ENCODE measurements at places on chromosomes 6 and 20.

GRCh38 chr6:111524735-111525134, 41.7 kb upstream of the REV3L start:
- peak; percentile 43 for DNase-seq

- peak; percentile 73 for DNase-seq
Measured at GRCh38 chr20:10171864-10172751, 46.5 kb upstream of the SNAP25 start.

DNA sequence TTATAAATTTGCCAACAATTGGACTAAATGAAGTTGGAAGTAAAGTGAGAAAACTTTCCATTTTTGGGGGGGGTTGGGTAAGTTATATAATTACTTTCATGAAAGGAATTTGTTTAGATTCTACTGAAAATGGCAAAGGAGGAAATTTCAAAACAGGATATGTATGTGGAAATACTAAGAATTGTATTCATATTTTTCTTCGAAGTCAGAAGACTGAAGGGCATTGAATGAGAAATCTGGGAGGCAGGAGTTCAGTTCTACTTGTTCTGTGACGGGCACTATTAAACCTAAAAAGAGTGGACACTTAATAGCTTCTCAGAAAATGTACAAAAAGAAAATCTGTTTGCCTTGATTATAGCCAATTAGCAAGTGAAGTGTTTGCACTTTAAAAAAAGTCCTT, 114.7 kb downstream of the PRIM2 start:
- no peak for DNase-seq

GRCh38 chr20:41734506-41734945, 116.3 kb upstream of the CHD6 start:
- peak; percentile 66 for DNase-seq

DNA sequence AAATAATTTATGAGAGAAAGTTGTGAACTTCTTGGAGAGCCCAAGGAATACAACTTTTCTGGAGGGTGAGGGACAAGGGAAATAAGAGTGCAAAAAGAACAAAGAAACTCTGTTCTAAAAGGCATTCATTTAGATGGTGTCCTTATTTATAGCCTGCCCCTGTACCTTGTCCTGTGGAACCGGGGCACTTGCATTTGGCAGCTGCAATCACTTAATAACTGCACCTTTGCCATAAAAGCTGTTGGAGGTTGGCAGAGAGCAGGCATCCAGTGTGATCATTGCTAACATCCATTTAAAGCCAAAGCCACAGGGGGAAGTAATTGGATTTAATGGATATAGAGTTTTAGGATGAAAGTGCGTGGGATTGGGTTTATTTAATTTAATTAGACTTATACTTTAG, 50.8 kb upstream of the SGK1 start:
- no peak for DNase-seq

GRCh38 chr6:149503276-149503675, 18.5 kb upstream of the ZC3H12D start:
- no peak for DNase-seq

DNA sequence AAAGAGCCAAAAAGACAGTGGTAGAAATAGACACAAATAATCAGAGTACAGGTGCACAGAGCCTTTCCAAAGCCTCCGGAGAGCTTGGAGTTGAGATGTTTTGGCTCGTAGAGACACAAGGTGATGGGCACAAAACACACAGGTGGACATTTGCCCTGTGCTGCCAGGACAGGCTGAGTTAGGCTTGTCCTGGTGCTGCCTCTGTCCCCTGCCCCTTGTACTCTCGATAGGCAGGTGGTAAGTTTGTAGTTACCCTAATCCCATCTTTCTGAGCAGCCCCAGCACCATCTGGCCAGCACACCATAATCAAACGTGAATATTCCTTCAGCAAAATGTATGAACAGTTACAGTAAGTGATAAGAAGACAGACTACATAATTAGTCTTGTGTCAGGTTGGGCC, 95.5 kb downstream of the FOXC1 start:
- no peak for DNase-seq

GRCh38 chr6:157436219-157436943, 55.4 kb downstream of the ZDHHC14 start:
- DNase-seq: peak; percentile 63

DNA sequence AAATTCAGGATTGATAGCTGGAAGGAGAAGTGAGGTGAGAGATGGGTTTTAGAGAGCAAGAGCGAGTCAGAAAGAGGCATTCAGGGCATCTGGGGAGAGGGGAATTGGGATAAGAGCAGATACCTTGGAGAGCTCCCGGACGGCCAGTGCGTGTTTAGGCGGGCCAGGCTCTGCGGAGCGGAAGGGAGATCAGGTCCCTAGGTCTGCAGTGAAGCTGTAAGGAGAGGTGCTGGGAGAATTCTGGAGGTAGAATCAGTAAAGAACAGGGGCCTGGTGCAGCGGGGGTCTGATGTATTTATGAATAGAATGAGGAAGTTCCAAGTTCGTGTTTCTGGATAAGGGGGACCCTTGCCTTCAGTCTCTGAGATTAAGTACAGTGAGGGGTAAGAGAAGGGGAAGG, 47.4 kb upstream of the FAM83D start:
- peak; percentile 73 for DNase-seq

DNA sequence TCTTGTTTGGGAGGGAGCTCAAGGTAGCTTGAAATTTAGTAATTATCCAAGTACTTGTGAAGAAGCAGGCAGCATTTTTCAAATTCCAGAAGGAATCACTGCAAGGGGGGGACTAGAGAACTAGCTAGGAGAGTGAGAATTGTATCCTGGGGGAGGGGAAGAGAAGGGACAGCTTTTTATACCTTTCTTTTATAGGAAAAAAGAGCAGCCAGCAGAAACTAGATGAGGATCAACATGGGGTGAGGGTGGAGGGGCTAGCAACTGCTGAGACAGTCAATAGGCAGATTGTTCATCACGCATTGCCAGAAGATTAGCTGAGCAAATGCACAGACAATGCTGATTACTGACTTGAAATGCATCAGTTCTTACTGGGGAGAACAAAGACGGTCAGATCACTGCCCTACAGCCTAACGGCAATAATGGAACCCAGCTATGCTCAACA, 514.3 kb upstream of the CITED2 start:
- peak; percentile 81 for DNase-seq

DNA sequence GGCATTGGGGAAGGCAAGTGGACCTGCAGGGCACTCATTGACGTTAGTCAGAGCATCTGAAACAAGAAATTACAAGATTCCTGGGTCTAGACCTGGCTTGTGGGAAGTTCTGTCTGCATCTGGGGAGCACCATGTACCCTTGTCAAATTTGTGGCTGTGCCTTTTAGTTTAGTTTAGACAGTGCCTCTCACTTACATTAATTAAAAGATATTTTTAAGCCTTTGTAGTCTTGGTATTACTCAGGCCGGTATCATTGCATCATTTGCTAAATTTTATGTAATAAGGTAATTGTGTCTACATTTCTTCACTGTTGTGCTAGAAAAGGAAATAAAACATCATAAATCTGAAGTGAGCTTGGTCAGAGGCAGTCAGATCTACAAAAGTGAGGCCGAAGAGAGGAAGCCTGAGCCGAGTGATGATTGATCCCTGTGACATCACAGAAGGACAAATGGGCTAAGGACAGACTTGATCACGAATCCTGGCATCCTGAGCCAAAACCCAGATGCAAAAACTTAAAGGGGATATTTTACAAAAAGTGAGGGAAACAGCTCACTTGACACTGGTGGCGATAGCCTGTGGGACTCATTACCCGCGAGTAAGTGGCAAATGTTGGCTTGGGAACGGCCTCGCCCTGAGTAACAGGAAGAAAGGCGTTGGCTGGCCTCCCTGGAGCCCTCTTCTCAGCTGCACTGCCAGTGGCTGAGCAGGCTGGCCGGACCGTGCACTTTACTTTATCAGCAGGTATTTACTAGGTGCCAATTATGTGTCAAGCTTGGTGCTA, 106.5 kb downstream of the TCP11 start:
- DNase-seq: no peak

- DNase-seq: peak; percentile 24
Measured at GRCh38 chr6:25369036-25369432, 89.9 kb downstream of the CARMIL1 start.

DNA sequence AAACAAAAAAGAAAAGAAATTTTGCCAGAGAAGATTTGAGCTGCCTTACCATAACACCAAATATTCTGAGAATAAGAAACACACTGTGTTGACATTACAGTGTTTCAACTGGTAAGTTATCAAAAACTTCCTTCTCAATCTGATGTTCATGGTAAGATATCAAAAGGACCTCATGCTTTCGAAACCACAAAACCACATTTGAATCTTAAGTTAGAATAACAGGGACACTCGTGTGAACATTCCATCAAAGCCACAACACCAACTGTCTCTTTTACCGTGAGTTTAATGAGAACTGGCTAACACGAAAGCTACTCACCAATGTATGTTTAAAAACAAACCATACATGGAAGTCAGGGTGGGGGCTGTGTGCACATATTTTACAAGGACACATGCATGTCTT, 73.0 kb upstream of the OPRM1 start:
- no peak for DNase-seq

- DNase-seq: no peak
Measured at GRCh38 chr20:47704746-47705496, 80.4 kb downstream of the SULF2 start.

DNA sequence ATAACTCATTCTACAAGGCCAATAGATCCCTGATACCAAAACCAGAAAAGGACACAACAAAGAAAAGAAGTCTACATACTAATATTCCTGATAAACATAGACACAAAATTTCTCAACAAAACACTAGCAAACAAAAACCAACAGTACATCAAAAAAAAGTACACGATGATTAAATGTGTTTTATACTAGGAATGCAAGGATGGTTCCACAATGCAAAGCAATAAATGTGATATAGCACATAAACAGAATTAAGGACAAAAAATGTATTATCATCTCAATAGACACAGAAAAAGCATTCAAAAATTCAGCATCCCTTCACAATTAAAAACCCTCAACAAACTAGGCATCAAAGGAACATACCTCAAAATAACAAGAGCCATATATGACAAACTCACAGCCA, 23.2 kb downstream of the TREM1 start:
- no peak for DNase-seq

- DNase-seq: peak; percentile 56
Measured at GRCh38 chr6:5208471-5208971, 52.2 kb downstream of the LYRM4 start.

GRCh38 chr20:61520893-61521460, 268.9 kb downstream of the CDH4 start:
- DNase-seq: peak; percentile 44

DNA sequence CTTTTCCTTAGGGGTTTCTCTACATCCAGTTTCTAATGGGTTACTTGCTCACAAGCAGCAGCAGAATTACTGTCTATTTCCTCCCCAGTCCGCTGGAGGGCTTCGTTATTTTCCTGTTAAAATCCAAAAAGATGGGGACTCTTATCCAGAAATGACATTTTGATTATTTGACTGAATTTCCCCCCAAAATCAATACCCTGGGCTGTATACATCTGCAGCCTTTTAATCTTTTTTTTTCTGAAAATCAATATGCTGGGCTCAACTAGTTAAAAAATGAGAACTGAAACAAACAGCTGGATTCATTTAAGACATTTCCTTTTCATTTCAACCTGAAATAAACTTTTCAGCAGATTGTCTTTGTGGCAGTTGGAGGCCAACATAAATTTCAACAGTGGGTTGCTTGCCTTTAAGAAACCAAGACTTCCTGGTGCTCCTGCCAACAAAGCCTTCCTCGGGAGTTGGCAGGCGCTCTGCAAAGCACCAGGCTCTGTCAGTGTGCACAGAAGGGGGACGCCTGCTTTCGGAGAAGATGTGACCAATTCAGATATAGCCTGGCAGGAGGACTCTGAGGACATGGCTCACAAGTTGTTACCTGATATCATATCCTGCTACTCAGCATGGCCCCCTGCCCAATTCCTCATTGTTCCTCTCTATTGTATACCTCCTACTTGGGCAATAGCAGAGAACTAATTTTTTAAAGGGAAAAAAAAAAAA, 204.7 kb upstream of the ARG1 start:
- DNase-seq: peak; percentile 60

DNA sequence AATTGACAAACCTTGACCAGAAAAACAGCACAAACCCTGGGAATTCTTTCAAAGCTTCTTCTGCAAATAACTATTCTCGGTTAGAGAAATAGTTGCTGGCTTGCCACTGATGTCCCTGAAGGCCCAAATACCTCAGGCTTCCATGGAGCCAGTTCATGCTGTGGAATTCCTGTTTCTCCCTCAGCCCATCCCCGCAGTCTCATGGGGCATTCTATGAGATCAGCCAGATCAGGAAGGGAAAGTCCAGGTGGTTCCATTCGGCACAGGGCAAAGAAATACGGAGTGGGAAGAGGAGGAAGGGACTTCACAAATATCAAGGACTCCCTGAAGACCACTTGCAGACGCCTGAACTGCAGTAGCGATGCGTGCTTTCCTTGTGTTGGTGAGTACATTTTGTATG, 63.3 kb downstream of the MYLK4 start:
- DNase-seq: no peak

GRCh38 chr6:62894114-62894513, 317.2 kb upstream of the FKBP1C start:
- no peak for DNase-seq

DNA sequence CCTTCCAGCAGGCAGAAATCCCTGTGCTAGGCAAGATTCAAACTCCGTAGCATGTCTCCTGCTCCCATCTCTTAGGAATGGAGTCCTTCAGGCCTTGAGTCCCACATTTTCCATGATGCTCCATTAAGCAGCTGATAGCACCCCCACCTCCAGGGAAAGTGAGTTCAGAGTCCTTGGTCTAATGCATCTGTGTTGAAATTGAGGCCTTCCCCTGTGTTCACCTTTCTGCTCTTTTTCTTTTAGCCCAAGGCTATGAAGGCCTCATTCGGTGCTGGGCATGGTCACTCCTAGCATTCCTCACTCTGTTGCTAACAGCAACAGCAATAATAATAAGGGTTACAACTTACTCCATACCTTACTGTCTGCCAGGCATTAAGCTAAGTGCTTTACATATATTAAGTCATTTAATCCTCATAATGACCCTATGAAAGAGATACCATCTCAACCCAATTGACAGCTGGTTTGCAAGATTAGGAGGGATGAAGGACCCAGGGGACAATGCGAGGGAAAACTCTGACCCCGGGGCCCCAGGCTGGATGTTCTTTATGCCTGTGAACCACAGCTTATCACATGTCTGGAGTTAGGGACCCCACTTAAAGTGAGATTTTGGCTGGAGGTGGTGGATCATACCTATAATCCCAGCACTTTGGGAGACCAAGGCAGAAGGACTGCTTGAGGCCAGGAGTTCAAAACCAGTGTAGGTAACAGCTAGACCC, 17.5 kb upstream of the PANK2 start:
- no peak for DNase-seq

- DNase-seq: peak; percentile 65
Measured at GRCh38 chr20:14374196-14374595, 36.8 kb upstream of the FLRT3 start.

DNA sequence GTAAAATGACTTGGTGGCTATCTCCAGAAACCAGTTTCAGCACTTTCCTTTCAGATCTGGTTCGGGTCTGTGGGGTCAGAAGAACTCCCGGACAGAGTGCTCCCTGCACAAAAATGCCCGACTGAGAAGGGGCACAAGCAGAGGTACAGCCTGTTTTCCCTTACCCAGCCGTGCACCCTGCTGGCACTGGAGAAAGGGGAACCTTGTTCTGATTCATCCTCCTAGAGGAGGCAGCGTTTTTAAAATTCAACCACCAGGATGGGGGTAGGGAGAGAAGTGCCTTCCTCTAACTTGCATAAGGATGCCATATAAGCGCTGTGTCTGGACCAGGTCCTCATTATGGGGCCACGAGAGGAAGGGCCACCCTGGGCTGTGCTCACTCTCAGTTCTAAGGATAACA, 17.6 kb downstream of the RIMS4 start:
- DNase-seq: no peak

Measured in eye (tissue), 1 donor.